ENCODE measurements at places on chromosomes 5 and 9. TPM values are rescaled to one million over a fixed set of nuclear protein-coding genes. Genes with fewer than 3 reads are reported as not detected.

Gene GABRA1
- 0.16 TPM for total RNA-seq

Gene SHISAL2B
- total RNA-seq, result not detected

Gene LIX1
- total RNA-seq, result 4.7 TPM

Gene GRIA1
- total RNA-seq, result 0.50 TPM

Gene FCN2
- total RNA-seq, result not detected

Gene QRFP
- not detected for total RNA-seq

Gene ADAMTS19
- 10.5 TPM for total RNA-seq

Gene PCDHGA2
- 0.08 TPM for total RNA-seq

Gene MYMK
- total RNA-seq, result not detected

Gene SEMA5A
- 27.0 TPM for total RNA-seq

Gene ANKS6
- total RNA-seq, result 24.6 TPM

Gene OBP2B
- total RNA-seq, result not detected

Gene CDH18
- 2.7 TPM for total RNA-seq

Gene FLT4
- total RNA-seq, result 0.90 TPM

Gene GMCL2
- not detected for total RNA-seq

Gene GZMA
- not detected for total RNA-seq

Gene PIP5KL1
- 1.6 TPM for total RNA-seq

Gene DBH
- total RNA-seq, result not detected

Gene NTRK2
- total RNA-seq, result 3.4 TPM

Gene CAMK4
- 1.6 TPM for total RNA-seq

Gene KIF4B
- not detected for total RNA-seq
